AG04450 (cell line): ENCODE measurements at places on chromosomes 11 and 22.

DNA sequence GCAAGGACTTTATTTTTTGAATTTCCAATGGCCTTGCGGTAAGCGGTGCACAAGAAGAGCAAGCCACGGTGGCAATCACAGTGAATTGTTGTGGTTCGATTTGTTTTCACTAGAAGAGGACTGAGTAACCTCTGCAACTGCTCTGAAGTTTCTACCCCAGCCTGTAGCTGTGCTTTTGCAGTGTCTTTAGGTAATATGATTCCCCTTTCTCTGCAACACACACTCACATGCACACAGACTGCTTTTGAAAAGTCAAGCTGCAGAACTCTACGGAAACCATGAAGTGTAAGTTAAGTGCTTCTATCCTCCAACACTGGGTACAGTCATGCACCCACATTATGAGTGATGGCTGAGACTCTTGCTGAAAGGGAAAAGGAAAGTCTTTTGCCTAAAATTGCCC, 38.4 kb downstream of the CD44 start:
- DNase-seq, result no peak

DNA sequence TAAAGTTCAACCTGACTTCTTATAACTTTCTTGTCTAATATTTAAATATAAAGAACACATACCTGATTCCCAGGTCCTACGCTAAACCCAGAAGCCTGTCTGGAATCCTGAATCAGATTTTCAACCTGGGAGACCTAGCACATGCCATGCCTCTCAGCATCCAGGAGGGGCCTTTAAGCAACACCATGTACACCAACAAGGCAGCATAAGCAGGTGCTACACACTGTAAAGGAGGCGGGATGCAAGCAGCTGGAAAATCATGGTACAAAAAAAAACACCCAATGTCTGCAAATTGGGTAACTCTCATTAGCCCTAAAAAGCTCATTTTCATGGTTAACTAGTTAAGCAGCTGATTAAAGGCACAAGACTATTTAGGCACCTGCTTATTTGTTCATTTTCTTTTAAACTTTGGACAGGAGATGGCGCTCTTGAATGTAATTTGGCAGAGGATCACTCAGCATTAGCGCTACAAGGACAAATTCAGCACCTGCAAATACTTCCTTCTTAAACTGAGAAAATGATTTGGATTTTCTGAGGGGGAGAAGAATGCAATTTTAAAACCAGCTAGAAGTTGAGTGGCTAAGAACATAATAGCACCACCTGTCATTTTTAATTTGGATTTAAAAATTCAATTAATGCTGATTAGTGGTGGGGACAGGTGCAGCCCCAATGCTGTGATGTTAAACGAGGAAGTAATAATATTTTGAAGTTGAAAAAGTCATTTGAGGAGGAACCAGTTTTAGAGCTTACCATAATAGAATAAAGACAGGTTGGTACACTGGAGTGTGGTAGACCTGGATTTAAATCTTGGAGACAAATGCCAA, 104.0 kb downstream of the FAR1 start:
- DNase-seq, result peak; percentile 10

- no peak for DNase-seq
Observed at GRCh38 chr22:41286639-41287091, 678 bp upstream of the RANGAP1 start.

GRCh38 chr11:61293867-61294716, 1.0 kb downstream of the VWCE start:
- no peak for DNase-seq

- DNase-seq, result peak; percentile 6
Observed at GRCh38 chr11:118152552-118153471, at the start of gene SCN4B. SCN4B (minus strand) TSS chr11:118152823; CDS start chr11:118152673, 150 bp downstream.

GRCh38 chr11:72224564-72225410, at the start of gene INPPL1:
INPPL1 (plus strand) TSS chr11:72224767; CDS start chr11:72224985, 218 bp downstream.
- DNase-seq, result no peak

DNA sequence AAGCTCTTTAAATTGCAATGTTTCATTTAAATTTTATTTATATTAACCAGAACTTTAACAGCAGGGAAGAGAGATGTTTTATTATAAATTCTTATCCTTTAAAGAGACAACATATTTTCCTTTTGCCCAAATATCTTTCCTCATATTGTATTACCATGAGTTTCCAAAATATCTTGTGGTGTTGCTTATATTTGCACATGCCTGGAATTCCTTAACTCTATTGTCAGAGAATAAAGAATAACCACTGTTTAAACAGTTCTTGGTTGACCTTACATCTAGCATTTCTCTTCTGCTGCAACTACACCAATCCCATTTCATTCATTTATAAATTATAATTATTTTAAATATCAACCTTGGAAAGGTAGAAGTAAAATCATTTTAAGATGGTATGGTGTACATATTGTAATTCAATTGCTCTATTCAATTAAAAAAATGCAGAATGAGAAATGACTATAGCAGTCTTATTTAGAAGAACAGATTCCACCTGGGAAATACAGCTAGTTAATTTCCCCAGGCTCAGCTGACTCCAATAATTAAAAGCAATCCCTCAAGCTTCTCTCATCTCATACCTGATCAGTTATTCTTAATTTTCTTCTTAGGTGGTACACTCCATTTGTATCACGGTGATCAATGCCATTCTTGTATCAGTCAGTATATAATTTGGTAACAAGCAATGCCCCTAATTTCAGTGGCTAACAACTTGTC, 923.3 kb downstream of the KCNA4 start:
- peak; percentile 20 for DNase-seq

- DNase-seq, result peak; percentile 65
Observed at GRCh38 chr11:17384002-17384511, 4.4 kb downstream of the KCNJ11 start.

DNA sequence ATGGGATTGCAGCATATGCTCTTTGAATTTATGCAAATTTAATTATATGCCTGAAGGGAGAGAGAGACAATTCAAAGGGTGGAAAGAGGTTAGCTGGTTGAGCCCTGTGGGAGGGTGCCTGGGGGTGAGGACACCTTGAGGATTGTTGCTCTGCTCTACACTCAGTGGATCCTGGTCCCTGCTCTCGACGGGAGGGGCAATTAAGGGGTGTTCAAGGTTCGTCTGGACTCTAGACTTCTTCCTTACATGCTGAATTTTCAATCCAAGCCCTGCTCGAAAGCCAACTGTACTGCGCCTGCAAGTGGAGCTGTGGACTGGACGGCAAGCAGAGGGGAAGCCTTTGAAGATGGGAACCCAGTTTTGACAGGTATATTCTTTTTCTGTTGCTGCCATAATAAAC, 15.5 kb upstream of the OR5M11 start:
- DNase-seq, result no peak

DNA sequence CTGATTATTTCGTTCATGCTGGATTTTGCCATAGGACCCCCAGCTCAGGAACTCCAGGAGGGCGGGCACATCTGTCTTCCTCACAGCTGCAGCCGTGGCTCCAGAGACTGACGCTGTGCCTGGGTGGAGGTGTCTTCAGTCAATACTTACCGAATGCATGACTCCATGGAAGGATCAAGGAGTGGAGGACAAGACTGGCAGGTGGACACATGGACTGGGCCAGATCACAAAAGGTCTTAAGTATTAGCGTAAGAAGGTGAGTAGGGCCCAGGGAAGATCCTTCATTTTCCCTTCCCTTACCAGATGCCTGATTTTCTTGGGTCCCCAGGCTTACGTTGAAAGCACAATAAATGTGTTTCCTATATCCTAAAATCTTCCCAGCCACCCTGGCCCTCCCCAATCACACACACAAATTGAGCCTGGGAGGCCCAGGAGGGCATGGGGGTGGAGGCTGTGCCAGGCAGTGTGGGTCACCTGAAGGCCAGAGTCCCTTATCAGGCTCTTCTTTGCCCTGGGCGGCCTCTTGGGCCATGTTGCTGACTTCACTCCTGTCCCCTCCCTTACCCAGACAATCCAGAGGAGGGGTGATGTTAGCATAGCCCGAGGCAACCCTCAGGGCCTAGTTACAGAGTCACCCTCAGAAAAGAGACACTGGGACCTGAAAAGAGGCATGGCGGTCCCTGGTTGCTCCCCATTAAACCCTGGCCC, 56.4 kb downstream of the CYTH4 start:
- no peak for DNase-seq
